ENCODE measurements at places on chromosomes 5 and 9.

DNA sequence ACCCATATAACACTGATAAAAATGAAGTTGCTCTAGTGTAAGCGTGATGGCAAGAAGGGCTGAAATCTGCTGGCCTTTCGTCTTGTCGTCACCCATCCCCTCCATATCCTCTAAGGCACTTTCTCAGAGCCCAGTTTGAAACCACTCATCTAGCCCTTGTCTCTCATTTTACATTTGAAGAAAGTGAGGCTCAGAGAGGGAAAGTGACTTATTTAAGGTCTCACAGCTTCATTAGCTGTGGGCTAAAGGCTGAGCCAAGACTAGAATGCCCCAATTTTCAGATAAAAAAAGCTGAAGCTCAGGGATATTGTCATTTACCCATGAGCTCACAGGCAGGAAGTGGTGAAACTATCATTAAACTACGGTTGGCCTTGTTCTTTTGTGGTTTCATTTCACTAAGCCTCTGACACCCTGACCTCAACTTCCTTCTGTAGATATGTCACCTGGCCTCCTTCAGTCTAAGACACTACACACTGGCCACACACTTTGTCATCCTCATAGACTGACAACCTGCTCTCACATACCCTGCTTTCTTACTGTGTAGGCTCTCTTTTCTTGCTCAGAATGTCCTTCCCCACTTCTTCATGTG, 176.7 kb upstream of the DMAC1 start:
- peaks cover 2% of the 10 kb centered on the region for H3K27me3 ChIP-seq
- peak overlapping the region; percentile 84 for H3K27ac ChIP-seq
- peaks cover 58% of the 10 kb centered on the region for H3K4me1 ChIP-seq
- no peaks in the 10 kb centered on the region for H3K36me3 ChIP-seq

DNA sequence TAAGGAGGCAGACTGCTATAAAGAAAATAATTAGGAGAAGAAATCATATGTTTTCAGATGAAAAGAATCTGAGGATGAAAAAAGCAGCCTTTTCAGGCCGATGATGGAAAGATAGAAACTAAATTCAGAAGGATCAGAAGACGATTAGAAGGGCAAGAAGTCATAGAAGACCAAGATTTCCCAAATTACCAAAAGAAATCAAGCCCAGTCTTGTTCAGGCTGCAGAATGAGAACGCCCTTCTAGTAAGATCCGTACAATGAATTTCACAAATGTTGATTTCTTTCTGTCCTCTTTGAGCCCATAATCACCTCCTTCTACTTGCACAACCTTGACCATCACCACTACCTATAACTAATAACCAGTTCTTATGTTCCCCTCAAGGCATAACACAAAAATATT, 114.6 kb upstream of the CCDC152 start:
- no peak overlapping the region for H3K4me3 ChIP-seq
- no peaks in the 10 kb centered on the region for H3K36me3 ChIP-seq
- DNase-seq, result no peak
- no peak overlapping the region for H3K27ac ChIP-seq
- H3K4me1 ChIP-seq, result no peaks in the 10 kb centered on the region

DNA sequence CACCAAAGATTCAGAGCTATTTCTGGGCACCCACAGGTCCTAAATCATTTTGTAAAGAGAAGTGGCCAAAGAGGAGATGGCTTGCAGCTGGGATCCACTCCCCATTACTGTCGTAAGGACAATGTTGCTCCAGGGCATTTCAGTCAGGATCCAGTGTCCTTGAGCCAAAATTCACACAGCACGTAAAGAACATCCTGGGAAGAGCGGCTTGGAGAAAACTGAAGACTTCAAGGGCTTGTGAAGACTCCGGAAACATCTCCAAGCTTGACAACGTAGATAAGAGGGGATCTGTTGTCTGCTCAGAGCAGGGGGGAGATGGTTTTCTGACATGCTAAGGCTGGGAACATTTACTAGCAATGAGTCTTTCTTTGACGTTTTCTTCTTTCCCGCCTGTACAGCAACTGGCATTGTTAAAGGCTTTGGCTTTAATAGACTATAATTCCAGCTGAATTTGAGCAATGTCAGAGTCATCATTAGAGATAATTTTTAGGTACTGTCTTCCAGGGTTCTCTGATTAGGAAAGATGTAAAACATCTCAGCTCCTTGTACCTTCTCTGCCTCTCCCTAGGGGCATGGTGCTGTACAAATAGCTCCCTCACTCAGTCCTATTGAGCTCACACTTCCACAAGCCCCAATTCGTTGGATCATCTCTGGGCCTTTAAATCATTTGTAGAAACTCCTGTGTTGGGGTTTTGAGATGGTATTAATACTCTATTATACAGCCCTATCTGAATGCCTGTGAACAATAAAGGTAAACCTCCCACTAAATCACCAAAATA, 39.7 kb downstream of the EGFLAM start:
- no peaks in the 10 kb centered on the region for H3K4me1 ChIP-seq
- no peak overlapping the region for H3K4me3 ChIP-seq
- no peak for DNase-seq
- no peaks in the 10 kb centered on the region for H3K36me3 ChIP-seq

GRCh38 chr5:561408-561807, 37.2 kb upstream of the SLC9A3 start:
- no peaks in the 10 kb centered on the region for H3K4me1 ChIP-seq
- no peaks in the 10 kb centered on the region for H3K36me3 ChIP-seq
- H3K4me3 ChIP-seq, result no peak overlapping the region
- H3K27ac ChIP-seq, result no peak overlapping the region
- DNase-seq, result peak; percentile 8
- H3K27me3 ChIP-seq, result peaks cover 11% of the 10 kb centered on the region

GRCh38 chr5:98929710-98930298, 997 bp upstream of the CHD1 start:
- H3K27ac ChIP-seq, result peak overlapping the region; percentile 96
- H3K4me1 ChIP-seq, result peaks cover 62% of the 10 kb centered on the region
- no peak for DNase-seq
- H3K36me3 ChIP-seq, result peaks cover 34% of the 10 kb centered on the region

GRCh38 chr9:93117924-93118862, 15.9 kb downstream of the NINJ1 start:
- H3K36me3 ChIP-seq, result peaks cover 13% of the 10 kb centered on the region
- H3K27me3 ChIP-seq, result no peaks in the 10 kb centered on the region
- H3K4me1 ChIP-seq, result peaks cover 20% of the 10 kb centered on the region
- H3K4me3 ChIP-seq, result no peak overlapping the region
- no peak for DNase-seq

DNA sequence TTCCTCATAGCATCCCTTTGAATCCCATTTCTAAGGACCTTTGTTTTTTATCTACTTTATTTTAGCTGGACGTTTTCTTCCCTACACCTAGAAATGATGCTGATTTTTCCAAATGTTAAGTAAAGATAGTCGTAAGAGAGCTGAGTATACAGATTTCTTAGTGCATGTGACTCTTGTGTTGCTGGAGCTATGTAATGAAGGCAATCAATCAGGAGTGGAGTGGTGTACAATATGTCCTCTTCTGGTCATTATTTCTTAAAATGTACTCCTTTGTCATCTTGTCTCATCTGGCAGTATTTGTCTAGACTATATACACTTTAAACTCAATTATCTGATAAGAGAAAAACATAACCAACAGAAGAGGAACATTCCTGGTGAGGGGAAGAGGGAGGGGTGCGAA, 13.5 kb downstream of the GAPT start:
- H3K36me3 ChIP-seq, result no peaks in the 10 kb centered on the region
- H3K4me1 ChIP-seq, result peaks cover 2% of the 10 kb centered on the region
- peaks cover 6% of the 10 kb centered on the region for H3K27me3 ChIP-seq
- H3K4me3 ChIP-seq, result no peak overlapping the region
- H3K27ac ChIP-seq, result no peak overlapping the region

GRCh38 chr5:120582635-120583034, 118.5 kb downstream of the PRR16 start:
- no peak for DNase-seq
- H3K4me3 ChIP-seq, result no peak overlapping the region
- no peaks in the 10 kb centered on the region for H3K4me1 ChIP-seq
- H3K27me3 ChIP-seq, result no peaks in the 10 kb centered on the region
- no peaks in the 10 kb centered on the region for H3K36me3 ChIP-seq

DNA sequence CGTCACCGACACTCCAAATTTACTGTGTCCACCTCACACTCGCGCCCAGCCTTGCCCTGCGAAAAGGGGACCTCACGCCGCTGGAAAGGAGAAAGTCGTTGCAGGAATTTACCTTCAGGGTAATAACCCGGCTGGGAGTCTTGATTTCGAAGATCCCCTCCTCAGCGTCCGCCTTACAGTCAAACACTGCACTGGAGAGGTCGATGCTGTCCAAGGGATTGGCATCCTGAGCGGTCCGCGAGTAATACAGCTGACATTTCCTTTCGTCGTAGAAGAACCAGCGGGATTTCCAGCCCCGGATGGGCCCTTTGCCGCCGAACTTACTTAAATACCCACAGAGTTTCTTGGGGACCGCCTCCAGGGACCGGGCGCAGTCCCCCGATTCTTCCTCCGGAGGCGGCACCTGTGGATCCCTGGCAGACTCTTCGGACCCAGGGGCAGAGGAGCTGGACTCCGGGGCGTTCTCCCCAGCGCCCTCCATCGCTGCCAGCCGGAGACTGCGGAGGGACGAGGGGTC, 330 bp downstream of the TBC1D2 start:
- peak overlapping the region; percentile 93 for H3K4me3 ChIP-seq
- H3K27ac ChIP-seq, result peak overlapping the region; percentile 53
- peaks cover 49% of the 10 kb centered on the region for H3K4me1 ChIP-seq
- H3K36me3 ChIP-seq, result peaks cover 20% of the 10 kb centered on the region
- DNase-seq, result no peak

Data from activated CD4-positive, alpha-beta memory T cell treated with anti-CD3 and anti-CD28 coated beads, Interleukin-2, amount 10 ng/mL, durations not matched to agents 7 days and 5 days (primary cell).